ENCODE measurements at places on chromosomes 5 and 9. TPM values are rescaled to one million over a fixed set of nuclear protein-coding genes. Genes with fewer than 3 reads are reported as not detected.

The PIK3R1 gene
- total RNA-seq: 12.6 TPM

The ECSCR gene
- total RNA-seq: 67.7 TPM

The FAM174A gene
- total RNA-seq: 16.3 TPM

The OR2V1 gene
- not detected for total RNA-seq

The C5orf63 gene
- 0.37 TPM for total RNA-seq

The FOXD4 gene
- 1.2 TPM for total RNA-seq

The ST8SIA4 gene
- not detected for total RNA-seq

The CNTLN gene
- 6.2 TPM for total RNA-seq

The PCA3 gene
- total RNA-seq: not detected

The GLDC gene
- total RNA-seq: 5.5 TPM

DNA sequence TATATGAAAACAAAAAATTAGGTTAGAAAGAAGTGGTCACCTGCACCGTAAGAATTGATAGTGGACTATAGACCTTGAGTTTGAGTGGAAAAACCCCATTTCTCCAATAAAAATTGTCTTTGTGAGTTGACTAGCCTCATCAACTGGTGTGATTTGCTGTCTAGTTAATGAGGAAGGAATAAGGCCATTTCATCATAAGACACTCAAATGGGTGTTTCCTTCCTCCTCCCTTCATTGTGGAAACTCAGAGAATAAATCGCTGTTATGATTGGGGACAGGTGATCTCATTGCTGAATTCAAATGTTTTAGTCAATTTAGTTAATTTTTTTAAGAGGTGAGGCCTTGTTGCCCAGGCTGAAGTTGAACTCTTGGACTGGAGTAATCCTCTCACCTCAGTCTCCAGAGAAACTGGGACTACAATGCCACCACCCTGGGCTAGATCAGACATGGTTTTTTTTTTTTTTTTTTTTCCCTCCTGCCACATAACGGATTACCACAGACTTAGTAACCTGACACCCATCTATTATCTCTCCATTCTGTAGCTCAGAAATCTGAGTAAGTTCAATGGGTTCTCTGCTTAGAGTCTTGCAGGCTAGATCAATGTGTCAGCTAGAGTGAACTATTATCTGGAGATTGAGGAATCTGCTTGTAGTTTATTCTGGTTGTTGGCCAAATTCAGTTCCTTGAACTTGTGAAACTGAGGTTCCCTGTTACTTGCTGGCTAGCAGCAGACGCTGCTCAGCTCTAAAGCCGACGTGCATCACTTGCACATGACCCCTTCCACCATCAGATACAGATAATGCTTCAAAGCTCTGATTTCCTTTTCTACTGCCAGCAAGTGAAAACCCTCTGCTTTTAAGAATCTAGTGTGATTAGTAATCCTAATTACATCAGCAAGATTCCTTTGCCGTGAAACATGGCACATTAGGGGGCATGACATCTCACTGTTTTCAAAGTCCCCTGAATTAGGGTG is 663.8 kb upstream of the CDH9 start:
- peak; percentile 86 for DNase-seq

DNA sequence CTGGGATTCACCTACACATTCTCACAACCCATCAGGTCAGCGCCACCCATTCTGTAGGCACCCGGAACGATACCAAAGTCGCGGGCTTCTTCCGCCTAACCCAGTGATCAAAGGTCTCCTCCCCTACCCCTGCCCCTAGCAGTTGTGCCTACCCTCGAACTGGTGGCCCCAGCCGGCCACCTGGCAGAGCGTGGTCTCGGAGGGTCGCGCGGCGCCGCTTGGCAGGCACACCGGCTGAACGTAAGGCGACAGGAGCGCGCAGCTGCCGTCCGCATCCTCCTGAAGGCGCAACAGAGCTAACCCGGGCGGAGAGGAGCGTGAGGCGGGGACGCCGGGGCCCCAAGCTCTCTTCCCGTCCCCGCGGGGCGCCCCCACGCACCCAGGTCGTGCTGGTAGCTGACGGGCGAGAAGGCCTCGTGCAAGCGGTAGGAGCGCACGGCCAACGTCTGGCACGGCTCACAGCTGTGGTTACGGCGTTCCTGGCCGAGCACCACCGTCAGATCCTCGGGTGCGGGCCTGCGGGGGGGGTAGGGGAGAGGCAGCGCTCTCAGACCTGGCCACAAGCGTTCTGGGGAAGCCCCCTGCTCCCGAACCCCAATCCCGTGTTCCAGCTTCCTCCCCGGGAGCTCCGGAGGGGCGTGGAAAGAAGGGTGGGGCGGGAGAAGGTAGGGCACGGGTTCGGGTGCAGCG is 2.8 kb upstream of the PFN3 start:
- no peak for DNase-seq

DNA sequence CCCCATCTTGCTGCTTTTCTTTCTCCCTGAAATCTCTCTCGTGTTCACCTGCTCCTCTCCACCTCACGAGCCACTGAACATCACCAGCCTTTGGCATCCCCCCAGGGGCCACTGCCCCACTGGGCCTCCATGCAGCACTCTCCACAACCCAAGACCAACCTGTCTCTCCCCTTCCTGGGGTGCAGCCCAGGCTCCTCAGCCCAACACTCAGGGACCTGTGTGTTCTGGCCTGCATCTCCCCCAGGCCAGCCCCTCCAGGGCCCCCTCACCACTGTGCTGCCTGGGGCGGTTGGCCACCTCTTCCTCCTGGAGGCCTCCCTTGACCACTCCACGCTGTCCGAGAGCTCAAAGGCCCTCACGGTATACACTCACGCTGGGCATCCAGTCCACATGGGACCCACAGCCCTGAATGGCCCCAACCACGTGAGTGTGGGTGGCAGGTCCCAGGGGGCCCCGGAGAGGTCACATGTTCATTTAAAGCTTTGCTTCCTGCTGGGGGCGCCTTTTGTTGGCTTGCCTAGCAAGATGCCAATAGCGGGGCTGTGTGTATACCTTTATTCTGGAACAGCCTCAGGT is 453 bp upstream of the DOK3 start:
- DNase-seq: no peak

DNA sequence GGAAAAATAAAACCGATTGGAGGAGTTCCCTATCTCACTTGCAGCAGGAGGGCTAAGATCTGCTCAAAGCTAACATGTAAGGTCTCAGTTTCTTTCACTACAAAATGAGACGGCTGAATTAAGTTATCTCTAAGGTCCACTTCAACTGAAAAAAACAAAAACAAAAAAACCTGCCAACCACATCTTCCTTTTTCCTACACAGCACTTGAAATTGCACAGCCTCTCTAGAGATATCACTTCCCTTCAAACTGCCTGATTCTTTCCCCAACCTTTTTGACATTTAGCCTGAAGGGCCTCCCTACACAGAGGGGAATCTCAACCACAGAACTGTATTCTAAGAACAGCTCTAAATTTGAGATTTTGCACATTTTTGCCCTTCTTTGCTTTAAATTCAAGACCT is 227.9 kb upstream of the TARS1 start:
- no peak for DNase-seq

- DNase-seq: no peak
Measured at GRCh38 chr5:148084269-148084668, 20.5 kb downstream of the SPINK5 start.

DNA sequence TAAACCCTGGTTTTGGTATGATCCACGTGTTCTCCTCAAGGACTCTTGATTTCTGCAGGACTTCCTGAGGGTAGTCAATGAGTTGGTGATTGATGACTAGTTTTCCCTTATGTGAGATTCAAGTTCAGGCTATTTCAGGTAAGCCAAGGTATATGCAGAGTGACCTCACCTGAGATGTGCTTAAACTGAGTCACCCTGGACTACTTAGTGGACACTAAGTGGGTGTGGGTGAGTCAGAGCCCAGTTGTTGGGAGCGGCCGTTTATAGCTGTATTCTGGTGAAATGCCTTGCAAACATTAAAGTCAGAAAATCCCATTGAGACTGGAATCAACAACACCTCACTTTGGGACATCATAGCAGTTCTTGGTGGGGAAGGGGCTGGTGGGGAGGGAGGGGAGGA is 62.9 kb downstream of the SLC28A3 start:
- peak; percentile 16 for DNase-seq

DNA sequence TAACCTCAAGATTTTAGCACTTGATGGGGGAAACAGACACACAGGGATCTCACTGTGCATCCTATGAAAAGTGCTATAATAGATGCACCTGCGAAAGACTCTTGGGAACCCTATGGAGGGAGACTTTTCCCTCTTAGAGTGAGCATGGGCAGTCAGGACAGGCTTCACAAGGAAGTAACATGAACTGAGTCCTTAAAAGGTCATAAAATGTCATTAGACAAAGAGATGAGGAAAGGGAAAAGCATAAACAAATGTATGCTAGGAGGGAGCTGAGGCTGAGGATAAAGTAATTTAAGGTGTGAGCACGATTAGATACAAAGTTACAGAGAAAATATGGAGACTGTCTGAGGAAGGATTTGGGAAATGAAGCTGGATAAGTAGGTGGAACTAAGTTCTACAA is 60.6 kb upstream of the MIER3 start:
- DNase-seq: no peak

GRCh38 chr9:37293664-37294524 is 128.6 kb upstream of the GRHPR start:
- no peak for DNase-seq

DNA sequence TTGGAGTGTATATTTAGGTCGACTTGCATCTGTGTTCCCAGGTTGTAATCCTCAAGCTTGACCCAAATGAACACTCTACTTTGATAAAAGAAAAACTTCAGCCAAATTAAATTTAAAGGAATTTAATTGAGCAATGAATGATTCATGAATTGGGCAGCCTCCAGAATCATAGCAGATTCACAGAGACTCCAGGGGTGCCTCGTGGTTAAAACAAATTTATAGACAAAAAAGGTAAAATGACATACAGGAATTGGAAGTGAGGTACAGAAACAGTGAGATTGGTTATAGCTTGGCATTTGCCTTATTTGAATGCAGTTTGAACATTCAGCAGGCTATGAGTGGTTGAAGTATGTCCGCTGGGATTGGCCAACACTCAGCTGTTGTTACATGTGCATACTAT is 21.6 kb upstream of the SPATA31D4 start:
- DNase-seq: peak; percentile 22

DNA sequence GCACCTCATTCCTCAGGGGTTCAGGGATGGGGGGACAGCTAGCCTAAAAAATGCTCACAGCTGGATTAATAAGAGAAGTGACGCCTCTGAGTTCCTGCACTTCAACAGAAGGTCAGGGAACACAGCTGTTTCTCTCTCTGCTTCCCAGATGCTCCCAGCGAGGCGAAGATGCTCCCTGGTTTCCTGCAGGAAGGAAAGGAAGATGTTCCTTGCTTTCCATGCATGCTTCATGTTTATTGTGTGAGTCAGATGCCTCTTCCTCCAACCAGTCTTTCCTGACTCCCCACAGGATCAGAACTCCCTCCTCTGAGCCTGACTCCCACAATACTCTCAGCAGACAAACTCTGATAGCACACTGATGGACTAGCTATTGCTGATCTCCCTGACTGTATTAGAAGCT is 71.9 kb downstream of the MFAP3 start:
- peak; percentile 62 for DNase-seq

DNA sequence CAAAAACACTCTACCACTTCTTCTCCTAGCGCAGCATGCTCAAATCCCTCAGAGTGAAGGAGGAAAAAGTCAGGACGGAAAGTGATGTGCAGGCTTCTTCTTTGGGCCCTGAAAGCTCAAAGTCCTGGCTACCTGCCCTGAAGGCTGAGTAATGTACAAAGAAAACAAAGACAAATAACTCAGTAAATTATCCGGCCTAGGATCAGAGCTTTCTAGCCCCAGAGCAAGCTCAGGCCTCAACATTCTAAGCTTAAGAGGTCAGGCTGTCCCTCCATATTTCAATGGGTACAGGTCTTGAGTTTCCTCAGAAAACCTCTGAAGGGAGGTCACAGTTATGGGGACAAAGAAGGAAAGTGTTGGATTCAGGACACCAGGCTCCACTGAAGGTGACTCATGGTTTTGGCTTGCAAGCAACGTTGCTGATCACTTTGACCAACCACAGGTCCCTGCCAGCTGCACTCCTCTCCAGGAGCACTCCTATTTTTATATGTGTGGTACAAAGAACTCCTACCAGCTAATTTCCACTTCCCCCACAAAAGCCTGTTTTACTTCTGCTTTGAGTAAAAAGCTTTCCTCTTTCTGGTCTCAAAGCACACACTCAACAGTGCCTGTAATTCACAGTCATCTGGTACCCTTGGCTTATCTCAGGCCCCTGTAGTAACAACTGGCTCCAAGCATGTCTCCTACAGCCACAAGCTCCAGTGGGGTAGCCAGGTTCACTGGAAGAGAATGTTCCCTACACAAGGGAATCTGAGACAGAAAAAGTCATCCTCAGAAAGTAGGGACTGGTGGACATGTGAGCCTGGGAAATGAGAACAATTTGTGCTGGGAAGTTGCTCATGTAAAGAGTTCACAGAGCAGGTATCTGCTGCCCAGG is 115.7 kb downstream of the UGCG start:
- DNase-seq: peak; percentile 97

GRCh38 chr5:130965920-130966319 is 199.1 kb downstream of the HINT1 start:
- no peak for DNase-seq

GRCh38 chr5:117547192-117547591 is 972.6 kb upstream of the SEMA6A start:
- no peak for DNase-seq

DNA sequence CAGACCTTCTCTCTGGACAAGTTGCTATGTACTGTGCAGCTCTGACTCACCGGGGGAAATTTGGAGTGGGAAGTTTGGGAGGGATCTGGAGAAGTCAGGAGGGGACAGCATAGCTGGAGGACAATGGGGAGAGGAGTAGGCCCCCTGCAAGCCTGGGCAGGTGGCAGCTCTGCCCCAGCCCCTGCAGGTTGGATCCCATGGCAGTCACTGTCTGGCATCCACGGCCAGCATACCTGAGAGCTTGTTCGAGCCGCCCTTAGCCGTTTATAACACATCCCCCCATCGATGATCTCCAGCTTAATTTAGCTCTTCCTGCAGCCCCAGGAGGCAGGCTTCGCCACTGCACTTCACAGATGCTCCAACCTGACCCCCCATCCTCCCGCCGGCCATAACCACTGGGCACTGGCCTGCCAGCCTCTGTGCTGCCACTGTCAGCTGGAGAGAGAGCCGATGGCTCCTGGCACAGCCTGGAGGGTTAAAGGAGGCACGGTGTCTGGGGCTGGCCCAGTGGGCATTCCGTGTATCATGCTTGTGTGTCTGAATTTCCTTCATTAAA is 57.7 kb upstream of the RNU6ATAC start:
- no peak for DNase-seq

GRCh38 chr9:843427-843785 is 1.9 kb downstream of the DMRT1 start:
- DNase-seq: no peak

GRCh38 chr5:55232271-55232984 is 980 bp downstream of the CCNO start:
- DNase-seq: no peak

All from HT1080 (cell line).